ENCODE measurements at places on chromosomes 4 and X. TPM values are rescaled to one million over a fixed set of nuclear protein-coding genes. Genes with fewer than 3 reads are reported as not detected.

The MGST2 gene
- 55.8 TPM for total RNA-seq

The ANK2 gene
- total RNA-seq: 3.1 TPM

GRCh38 chr4:16387448-16387847 is 161.2 kb upstream of the TAPT1 start:
- no peak overlapping the region for H3K4me3 ChIP-seq
- no peaks in the 10 kb centered on the region for H3K36me3 ChIP-seq
- no peak for DNase-seq

GRCh38 chr4:70678383-70678999 is 9.8 kb upstream of the UTP3 start:
- DNase-seq: peak; percentile 50
- H3K27ac ChIP-seq: peak overlapping the region; percentile 78
- no peaks in the 10 kb centered on the region for H3K27me3 ChIP-seq
- H3K36me3 ChIP-seq: no peaks in the 10 kb centered on the region
- H3K4me3 ChIP-seq: no peak overlapping the region

DNA sequence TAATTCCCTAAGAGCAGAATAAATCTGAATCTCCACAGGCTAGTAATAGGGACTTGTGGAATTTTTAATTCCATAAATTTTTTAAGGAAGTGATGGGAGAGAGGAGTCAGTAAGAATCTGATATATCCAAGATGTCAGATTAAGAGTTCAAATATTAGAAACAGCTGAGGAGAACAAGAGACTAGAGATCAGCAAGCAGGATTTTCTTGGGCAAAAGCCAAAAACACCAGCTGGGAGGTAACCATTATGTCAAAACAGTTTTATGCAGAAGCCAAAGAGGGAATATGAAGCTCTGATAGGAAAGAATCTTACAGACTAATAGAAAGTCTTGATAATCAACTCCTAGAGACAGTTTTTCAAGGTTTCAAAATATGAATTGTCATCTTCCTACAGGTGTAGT is 72.2 kb upstream of the RBPJ start:
- DNase-seq: no peak
- no peak overlapping the region for H3K4me3 ChIP-seq
- no peaks in the 10 kb centered on the region for H3K36me3 ChIP-seq
- no peaks in the 10 kb centered on the region for H3K27me3 ChIP-seq

All from Karpas-422 (cell line).